Dorsolateral prefrontal cortex (tissue), 122 donors: ENCODE measurements at places on chromosomes 16 and 17. TPM values are rescaled to one million over a fixed set of nuclear protein-coding genes. Genes with fewer than 3 reads are reported as not detected.

GRCh38 chr16:22625967-22626366, 115.3 kb downstream of the NPIPB5 start:
- no peak for DNase-seq

DNA sequence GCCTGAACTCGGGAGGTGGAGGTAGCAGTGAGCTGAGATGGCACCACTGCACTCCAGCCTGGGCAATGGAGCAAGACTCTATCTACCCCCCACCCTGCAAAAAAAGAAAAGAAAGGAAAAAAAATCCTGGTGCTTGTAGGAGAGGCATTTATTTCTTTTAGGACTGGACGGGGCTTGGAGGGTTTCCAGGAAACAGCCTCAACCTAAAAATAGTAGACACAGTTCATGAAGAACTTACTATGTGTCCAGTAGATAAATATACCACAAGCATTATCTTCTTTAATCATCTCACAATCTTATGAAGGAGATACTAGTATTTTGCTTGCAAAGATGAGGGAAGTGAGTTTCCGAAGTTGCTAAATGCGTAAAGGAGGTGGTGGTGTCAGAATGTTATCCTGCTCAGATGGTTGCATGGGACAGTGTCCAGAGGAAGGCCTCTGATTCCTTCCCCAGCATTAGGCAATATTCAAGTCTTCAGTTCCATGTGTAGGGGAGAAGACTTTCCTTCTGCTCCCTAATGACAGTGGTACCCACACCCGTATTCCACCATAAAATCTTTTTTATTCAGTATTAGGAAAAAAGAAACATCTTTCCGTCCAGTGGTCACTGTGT, 263.2 kb downstream of the WWOX start:
- DNase-seq = no peak

DNA sequence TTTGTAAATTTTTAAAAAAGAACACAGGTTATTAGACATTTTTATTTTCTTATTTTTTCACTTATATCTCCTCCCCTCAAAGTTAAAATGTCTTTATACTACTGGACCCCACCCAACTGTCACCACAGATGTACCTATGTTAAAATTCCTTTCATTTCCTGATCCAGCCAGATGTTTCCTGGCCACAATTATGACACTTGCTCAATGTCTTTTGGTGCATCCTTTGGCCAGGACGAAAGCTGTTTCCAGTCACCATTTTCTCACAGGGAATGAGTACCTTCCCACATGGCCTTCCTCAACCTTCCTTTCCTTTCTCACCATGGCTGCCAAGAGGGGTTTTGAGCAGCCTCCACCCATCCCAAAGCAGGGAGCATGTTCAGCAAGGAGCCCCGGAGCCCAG, 365.7 kb upstream of the MAF start:
- no peak for DNase-seq

DNA sequence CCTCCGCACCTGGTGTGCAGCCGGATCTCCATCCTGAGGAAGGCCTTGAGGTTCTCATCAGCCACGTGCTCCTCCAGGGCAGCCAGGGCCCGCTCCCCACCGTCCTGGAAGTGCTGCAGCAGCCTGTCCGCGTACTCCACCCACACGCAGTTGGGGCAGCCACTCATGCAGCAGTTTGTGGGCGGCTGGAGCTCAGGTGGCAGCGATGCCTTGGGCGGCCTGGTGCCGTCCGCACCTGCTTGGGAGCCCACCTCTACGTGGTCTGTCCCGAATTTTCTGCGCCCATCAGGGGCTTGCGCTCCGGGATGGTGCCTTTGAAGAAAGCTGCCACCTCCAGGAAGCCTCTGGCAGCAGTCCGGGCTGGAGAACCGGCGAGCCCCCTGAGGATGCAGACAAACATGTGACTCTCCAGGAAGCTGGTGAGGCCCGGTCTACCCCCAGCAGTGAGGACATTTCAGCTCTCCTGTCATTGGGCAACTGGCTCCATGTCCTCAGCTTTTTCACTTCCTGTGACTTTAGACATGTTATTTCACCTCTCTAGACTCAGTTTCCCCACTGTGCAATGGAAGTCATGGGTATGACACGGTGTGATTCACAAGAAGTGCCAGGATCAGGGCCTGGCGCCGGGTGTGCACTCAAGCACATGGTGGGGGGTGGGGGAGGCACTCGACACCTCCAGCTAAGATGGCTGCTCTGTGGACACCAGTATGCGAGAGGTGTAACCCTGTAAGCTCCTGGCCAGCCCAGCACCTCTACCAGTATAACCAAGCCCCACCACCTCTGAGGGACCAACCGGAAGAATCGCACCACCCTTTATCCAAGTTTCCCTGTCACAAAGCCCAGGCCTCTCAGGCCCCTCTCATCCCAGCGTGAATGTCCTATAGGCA, 957 bp downstream of the OXLD1 start:
- DNase-seq = peak; percentile 47

- DNase-seq = no peak
Measured at GRCh38 chr16:85025781-85026653, 1.6 kb upstream of the KIAA0513 start.

DNA sequence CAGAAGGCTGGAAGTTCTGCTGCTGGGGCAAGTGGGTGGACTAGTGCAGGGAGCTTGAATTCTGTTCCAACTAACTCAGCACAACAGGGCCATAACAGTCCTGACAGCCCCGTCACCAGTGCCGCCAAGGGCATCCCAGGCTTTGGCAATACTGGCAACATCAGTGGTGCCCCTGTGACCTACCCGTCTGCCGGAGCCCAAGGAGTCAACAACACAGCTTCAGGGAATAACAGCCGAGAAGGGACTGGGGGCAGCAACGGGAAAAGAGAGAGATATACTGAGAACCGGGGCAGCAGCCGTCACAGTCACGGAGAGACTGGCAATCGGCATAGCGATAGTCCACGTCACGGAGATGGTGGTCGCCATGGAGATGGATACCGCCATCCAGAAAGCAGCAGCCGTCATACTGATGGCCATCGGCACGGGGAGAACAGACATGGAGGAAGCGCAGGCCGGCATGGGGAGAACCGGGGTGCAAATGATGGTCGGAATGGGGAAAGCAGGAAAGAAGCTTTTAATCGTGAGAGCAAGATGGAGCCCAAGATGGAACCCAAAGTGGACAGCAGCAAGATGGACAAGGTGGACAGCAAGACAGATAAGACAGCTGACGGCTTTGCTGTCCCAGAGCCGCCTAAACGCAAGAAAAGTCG, 9.4 kb upstream of the PSMC5 start:
- no peak for DNase-seq

KRTAP1-3 gene
- not detected for total RNA-seq

XPO6 gene
- 158 TPM for total RNA-seq
